ENCODE measurements at places on chromosomes 6 and 20.

GRCh38 chr6:103456652-103457051 is 1403.1 kb downstream of the HACE1 start:
- no peak for DNase-seq

DNA sequence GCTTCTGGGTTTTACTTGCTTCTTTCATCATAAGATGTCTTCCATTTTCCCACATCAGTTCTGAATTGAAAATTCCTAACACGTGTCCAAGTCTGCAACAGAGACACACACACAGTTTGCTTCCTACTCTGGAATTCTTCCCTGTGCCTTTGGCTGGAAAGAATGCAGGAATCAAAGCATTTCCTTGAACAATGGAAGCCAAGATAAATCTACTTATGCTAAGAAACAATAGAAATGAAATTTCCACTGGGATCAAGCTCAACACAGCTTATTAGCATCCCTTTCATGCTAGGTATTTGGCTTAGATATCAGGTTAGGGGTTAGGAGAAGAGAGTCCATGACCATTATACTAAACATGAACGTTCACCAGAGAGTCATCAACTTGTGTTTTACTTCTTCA is 101.1 kb upstream of the SCAF8 start:
- DNase-seq: no peak

GRCh38 chr6:16504609-16505008 is 256.7 kb downstream of the ATXN1 start:
- no peak for DNase-seq

DNA sequence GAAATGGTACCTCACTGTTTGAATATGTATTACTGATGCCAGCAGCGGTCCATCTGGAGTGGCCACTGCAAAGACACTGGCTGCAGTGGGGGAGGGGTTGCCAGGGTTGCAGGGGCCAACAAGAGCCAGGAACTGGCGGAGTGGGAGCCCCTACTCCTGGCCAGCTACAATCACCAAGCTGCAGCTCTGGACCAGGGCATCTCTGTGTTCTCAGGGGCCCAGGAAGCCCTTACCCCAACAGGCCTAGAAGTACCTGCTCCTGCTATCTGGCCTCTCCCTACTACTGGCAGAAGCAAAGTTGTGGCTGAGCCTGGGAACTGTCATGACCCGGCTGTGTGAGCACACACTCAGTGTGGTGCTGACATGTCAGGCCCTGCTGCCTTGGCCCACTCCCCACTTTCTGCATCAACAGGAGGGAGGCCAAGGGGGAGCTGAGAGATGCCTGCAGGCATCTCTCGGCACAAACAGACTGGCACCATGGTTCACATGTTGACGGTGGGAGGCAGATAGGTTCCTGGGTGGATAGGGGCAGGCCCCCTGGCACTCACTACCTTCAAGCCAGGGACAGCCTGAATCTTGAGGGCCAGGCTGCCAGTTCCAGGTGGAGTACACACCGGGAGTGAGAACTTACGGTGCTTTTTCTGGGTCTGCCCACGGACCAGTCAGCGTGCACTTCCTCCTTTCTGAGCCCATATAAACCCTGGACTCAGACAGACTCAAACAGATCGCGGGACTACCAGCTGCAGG is 1188.0 kb downstream of the GRIK2 start:
- no peak for DNase-seq

GRCh38 chr6:56683882-56684281 is 41.2 kb upstream of the DST start:
- no peak for DNase-seq

GRCh38 chr6:89749918-89750317 is 69.7 kb downstream of the MDN1 start:
- DNase-seq: no peak

GRCh38 chr20:43198607-43199006 is 8.9 kb upstream of the PTPRT start:
- no peak for DNase-seq

DNA sequence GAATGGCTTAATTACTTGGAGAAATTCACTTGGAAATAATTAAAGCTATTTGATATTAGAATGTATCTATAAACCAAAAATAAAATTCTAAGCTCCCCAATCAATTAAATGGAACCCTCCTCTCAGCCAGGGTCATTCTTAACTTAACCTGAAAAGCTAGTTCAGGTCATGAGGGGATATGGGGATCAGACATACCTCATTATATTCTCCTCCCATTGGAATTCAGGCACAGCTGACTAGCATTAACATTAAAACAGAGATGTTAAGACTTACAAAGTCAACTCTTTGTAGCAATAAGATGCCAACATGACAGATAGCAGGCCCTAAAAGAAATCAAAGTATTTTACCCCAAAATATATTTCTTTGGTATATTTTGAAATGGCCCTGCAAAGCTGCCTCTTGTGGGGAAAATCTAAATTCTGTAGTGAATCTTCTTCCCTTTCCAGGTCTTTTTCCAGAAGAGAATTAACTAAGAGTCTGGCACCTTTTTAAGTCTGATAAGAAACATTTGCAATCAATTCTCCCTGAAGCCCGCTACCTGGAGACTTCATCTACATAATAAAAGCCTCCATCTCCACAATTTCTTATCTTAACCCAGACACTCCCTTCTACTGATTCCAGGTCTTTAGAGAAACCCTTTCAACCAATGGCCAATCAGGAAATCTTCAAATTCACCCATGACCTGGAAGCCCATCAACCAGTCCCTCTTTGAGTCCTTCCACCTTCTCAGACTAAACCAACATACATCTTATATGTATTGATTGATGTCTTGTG is 231.2 kb downstream of the ADGB start:
- DNase-seq: no peak

GRCh38 chr6:107030151-107030550 is 2.2 kb downstream of the MTRES1 start:
- DNase-seq: no peak

DNA sequence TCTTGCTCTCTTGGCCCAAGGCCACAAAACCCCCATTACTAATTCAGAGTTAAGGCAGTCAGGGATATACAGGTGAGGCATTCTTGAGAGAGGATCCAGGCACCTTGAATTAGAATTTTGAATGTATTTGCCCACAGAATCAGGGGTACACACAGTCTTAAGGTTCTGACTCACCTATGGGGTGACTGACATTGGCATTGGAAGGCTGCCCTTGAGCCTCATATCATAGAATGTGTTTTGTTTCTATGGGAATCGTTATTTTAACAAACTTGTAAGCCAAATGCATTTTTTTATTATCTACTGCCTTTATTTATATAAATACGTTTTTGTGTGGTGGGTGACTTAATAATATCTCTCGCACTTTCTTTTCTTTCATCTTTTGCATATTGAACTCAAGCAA is 218.6 kb upstream of the CITED2 start:
- DNase-seq: no peak

- no peak for DNase-seq
Measured at GRCh38 chr6:103784117-103784516, 1075.6 kb downstream of the HACE1 start.

DNA sequence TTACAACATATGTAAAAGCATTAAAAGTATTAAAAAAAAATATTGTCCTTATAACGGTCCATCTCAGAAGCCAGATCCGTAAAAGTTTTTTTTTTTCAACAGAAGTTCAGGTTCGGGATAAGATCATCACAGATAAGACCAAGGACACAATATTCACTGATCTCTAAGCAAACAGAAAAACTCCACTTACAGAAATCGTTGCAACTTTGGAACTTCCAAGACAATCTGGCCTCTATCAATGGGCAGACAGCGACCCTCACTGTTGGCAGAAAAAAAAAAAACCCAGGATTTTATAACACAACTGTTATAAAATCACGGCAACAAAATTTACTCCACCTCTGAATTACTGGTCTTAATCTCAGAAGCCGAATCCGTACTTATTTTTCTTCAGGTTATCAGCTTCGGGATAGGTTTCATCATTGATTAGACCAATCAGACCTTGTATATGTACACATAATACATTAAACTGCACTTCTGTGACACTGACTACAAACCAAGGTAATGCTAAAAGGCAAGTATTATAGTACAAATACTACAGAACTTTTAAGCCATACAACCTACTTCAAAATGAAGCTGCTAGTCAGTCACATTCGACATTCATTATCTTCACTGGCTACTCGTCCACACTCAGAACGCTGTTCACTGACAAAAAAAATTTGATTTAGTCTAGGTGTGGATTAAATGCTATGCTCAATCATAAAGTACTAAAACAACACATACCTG is 34.7 kb upstream of the SYNCRIP start:
- no peak for DNase-seq

DNA sequence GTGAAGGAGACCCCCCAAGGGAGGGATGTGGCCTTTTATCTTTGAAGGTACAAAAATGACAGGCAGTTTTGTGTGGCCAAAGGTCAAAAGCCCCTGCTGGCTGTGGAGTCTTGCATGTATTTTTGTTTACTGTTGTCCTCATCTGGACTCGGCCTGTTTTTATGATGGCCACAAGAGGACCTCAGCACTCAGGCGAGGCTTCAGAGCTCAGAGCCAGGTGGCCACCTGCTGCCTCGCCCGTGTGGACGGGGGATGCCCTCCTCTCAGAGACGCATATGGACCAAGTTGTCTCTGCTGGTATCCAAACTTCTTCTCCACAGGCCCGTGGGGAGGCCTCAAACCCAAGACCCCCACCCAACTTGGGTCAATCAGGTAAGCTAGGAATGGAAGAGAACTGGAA is 118.2 kb downstream of the DACT2 start:
- no peak for DNase-seq

DNA sequence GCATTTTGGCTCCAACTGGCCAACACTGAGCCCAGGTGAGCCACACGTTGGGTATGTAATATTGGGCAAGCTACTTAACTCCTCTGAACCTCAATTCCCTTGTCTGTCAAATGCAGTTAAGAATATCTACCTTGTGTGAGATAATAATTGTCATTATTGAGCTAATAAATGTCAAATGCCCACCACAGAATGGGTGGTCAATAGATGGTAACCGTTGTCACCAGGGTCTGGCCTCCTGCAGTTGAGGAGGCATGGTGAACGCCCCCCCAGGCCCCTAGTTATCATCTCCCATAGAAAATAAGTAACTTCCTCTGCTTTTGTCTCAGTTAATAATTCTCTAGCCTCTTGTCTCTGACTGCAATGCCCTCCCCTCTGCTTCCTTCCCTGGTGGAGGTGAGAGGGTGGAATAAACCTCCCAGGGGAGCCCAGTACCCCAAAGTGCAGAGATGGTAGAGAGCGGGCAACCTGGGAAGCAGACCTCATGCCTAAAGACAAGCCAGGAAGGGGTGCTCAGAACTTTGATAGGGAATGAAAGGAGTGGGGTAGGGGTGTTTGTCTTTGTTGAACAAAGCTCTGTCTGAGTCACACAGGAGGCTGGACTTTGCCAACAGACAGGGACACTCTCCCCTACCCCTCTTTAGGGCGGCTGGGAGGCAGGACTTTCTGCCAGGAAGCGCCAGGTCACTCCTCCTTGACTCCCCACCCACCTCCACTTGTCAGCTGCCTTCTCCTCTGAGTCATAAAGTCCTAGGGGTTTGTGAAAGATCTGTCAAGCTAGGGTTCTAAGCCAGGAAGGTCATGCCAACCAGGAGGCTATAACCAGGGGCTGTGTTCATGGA is 1.3 kb upstream of the UNC5CL start:
- DNase-seq: no peak

- DNase-seq: no peak
Measured at GRCh38 chr20:11585752-11586352, 331.8 kb upstream of the BTBD3 start.

DNA sequence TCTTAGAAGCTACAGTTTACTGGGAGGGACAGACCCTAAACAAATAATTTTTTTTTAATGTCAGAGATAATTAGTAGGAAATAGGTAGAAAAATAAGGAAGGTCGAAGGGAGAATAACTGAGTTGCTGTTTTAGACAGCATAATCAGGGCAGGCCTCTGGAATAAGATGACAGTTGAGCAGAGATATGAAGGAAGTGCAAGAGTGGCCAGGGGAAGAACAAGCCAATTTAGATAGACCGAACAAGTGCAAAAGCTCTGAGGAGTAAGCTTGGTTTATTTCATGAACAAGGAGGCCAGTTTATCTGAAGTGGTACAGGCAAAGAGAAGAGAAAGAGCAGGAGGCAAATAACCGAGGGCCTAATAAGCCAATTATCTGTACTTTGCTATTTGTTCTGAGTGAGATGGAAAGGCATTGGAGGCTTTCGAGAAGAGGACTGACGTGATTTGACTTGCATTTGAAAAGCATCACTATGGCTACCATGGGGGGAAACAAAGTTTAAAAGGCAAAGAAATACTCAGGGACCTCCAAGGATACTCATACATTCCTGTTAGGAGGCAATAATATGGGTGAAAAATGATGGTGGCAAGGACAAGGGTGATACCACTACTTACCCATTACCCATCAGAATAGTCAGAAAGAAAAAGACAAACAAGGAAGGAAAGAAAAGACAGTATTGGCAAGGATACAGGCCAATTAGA is 19.7 kb downstream of the PROCR start:
- DNase-seq: no peak

DNA sequence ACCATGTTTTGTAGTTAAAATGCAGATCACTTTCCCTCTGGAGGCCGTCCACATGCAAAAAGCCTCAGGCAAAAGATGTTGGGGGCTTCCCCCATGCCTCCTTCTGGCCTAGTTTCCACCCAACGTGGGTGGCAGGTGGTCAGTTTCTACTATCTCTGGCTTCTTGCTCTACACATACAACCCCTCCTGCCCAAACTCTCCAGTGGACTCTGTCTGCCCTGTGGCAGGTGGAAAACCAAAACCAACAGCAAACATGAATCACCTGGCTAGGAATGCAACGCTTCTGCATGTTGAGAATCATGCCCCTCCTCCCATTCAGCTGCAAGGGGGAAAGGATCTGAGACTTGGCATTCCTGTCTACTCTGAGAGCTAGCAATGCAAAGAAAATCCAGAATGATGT is 94.8 kb downstream of the MBOAT1 start:
- DNase-seq: no peak

GRCh38 chr6:21309807-21310221 is 283.7 kb upstream of the SOX4 start:
- DNase-seq: no peak

DNA sequence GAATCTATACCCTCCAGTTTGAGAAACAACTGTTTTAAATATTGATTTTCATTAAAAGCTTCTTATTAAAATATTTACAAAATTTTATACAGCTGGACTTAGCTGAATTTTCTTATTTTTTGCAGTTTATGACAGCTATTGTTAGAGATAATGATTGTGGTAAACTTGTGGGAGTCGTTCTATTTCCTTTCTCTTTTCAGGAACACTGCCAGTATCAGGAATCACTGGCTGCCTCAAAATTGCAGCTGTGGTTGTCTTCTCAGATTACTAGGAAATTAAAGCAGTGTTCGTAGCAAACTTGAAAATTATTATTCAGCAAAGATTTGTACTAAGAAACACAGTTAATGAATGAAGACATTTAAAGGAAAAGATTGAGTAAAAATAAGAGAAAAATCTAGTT is 311.0 kb downstream of the CENPW start:
- no peak for DNase-seq

- DNase-seq: no peak
Measured at GRCh38 chr20:63740070-63740626, 572 bp downstream of the SLC2A4RG start.

All from activated CD4-positive, alpha-beta T cell treated with anti-CD3 and anti-CD28 coated beads, Interleukin-2, amount 50 U/mL, for 4 hours (primary cell).